ENCODE measurements at places on chromosomes 11 and 22.

GRCh38 chr11:66848671-66849500 is 5.6 kb downstream of the RCE1 start:
- H3K36me3 ChIP-seq = peaks cover 3% of the 10 kb centered on the region
- no peaks in the 10 kb centered on the region for H3K27me3 ChIP-seq
- DNase-seq = no peak
- peaks cover 11% of the 10 kb centered on the region for H3K4me1 ChIP-seq

- no peaks in the 10 kb centered on the region for H3K36me3 ChIP-seq
- peak overlapping the region; percentile 86 for H3K4me3 ChIP-seq
- H3K27me3 ChIP-seq = peaks cover 21% of the 10 kb centered on the region
- no peak for DNase-seq
- H3K4me1 ChIP-seq = peaks cover 9% of the 10 kb centered on the region
- no peak overlapping the region for H3K27ac ChIP-seq
Measured at GRCh38 chr11:6657346-6657745, 1.7 kb upstream of the DCHS1 start.

GRCh38 chr11:117300773-117301172 is 9.6 kb downstream of the BACE1-AS start:
- H3K27me3 ChIP-seq = no peaks in the 10 kb centered on the region
- H3K27ac ChIP-seq = peak overlapping the region; percentile 78
- DNase-seq = no peak

GRCh38 chr22:34696557-34696956 is 369.4 kb upstream of the ISX start:
- DNase-seq = no peak
- H3K27ac ChIP-seq = no peak overlapping the region
- H3K36me3 ChIP-seq = no peaks in the 10 kb centered on the region
- H3K27me3 ChIP-seq = peaks cover 28% of the 10 kb centered on the region

- no peaks in the 10 kb centered on the region for H3K36me3 ChIP-seq
- H3K27me3 ChIP-seq = peaks cover 2% of the 10 kb centered on the region
- H3K27ac ChIP-seq = no peak overlapping the region
- no peak overlapping the region for H3K4me3 ChIP-seq
- H3K4me1 ChIP-seq = peaks cover 7% of the 10 kb centered on the region
Measured at GRCh38 chr11:69355959-69356702, 62.2 kb downstream of the MYEOV start.

DNA sequence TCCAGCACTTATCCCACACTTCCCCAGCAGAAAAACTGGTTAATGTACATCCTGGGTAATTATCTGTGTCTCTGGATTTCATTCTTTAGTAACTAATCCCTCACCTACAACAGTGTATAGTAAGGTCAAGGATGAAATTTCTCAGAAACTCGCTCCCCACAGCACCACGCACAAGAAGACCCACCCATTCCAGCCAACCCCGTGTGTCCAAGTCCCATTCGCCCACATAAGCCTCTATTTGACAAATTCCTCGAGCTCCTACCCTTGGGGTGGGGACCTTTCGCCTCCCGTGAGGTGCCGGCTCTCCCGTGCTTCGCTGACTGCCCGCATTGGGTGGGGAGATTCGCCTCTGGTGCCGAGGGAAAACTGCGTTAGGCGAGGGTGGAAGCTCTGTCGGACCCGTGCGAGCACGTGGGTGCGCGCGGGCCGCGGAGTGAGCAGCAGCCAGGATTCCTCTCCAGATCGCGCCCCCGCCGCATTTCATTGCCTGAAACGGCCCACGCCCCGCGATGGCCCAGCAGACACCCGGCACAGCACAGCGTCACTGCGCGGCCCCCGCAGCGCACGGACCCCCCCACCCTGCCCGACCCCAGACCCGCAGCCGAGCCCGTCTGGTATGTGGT is 866 bp downstream of the EXPH5 start:
- H3K27ac ChIP-seq = peak overlapping the region; percentile 99
- H3K27me3 ChIP-seq = peaks cover 17% of the 10 kb centered on the region
- peak; percentile 71 for DNase-seq
- peaks cover 41% of the 10 kb centered on the region for H3K4me1 ChIP-seq
- H3K36me3 ChIP-seq = peaks cover 3% of the 10 kb centered on the region

GRCh38 chr11:100550912-100551632 is 136.0 kb upstream of the ARHGAP42 start:
- DNase-seq = no peak
- peaks cover 13% of the 10 kb centered on the region for H3K4me1 ChIP-seq
- peaks cover 5% of the 10 kb centered on the region for H3K27me3 ChIP-seq

DNA sequence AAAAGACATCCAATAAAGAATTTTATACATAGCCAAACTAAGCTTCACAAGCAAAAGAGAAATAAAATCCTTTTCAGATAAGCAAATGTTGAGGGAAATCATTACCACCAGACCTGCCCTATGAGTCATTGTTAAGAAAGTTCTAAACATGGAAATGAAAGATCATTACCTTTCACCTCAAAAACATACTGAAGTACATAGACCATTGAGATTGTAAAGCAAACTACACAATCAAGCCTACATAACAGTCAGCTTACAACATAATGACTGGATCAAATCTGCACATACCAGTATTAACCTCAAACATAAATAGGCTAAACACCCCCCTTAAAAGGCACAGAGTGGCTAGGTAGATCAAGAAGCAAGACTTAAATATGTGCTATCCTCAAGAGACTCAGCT is 501.0 kb upstream of the LUZP2 start:
- H3K4me1 ChIP-seq = peaks cover 4% of the 10 kb centered on the region
- no peaks in the 10 kb centered on the region for H3K36me3 ChIP-seq
- no peak overlapping the region for H3K4me3 ChIP-seq
- no peaks in the 10 kb centered on the region for H3K27me3 ChIP-seq

- peaks cover 20% of the 10 kb centered on the region for H3K4me1 ChIP-seq
- no peak for DNase-seq
- peak overlapping the region; percentile 100 for H3K4me3 ChIP-seq
- no peaks in the 10 kb centered on the region for H3K27me3 ChIP-seq
Measured at GRCh38 chr11:74593463-74593862, 1.1 kb downstream of the POLD3 start.

DNA sequence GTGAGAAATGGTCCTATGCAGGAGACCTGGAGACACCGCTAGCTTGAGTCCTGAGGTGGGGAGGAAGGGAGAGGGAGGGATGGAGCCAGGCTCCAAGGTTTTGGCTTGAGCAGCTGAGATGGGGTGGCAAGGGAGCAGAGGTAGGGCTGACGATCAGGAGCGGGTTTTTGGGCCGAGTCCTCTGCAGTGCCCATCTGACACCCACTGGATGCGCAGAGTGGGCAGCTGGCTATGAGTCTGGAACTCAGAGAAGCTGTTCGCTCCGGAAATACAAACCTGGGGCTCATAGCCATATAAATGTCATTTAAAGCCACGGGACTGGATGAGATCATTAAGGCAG is 453 bp upstream of the MAFF start:
- no peak for DNase-seq
- H3K4me3 ChIP-seq = peak overlapping the region; percentile 92
- peak overlapping the region; percentile 96 for H3K27ac ChIP-seq

DNA sequence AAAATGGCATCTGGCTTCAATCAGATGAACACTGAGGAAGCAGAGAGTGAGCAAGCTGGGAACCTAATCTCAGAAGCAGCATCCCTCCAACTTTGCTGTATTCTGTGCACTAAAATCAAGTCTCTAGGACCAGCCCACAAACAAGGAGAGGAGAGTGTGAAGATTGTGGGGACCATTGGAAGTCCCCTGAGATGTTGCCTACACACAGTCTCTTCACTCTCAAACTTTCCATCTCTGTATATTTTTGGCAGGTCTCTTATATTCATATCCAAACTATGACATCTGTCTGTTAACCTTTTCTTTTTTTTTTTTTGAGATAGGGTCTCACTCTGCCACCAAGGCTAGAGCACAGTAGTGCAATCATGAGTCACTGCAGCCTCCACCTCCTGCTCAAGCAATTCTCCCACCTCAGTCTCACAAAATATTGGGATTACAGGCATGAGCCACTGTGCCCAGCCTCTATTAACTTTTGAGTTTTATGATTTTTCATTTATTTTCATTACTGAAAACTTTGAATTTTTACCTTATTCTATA is 1096.4 kb downstream of the TBC1D22A start:
- no peak overlapping the region for H3K27ac ChIP-seq
- no peaks in the 10 kb centered on the region for H3K27me3 ChIP-seq
- no peaks in the 10 kb centered on the region for H3K4me1 ChIP-seq
- no peaks in the 10 kb centered on the region for H3K36me3 ChIP-seq
- no peak overlapping the region for H3K4me3 ChIP-seq

DNA sequence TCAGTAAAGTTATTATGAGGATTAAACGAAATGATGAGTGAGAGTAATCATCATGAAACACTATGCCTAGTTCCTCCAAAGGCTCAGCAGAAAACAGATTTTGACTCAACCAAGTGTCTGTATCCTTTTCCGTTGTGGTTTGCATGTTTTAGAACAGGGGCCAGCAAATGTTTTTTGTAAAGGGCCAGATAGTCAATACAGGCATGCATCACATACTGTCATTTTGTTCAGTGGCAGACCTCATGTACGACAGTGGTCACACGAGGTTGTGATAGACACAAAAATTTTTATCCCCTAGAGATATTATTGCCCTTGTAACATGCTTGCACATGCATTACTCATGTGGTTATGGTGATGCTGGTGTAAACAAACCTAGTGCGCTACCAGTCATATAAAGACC is 81.9 kb upstream of the SLC25A18 start:
- no peak overlapping the region for H3K4me3 ChIP-seq
- H3K36me3 ChIP-seq = peaks cover 4% of the 10 kb centered on the region
- peaks cover 8% of the 10 kb centered on the region for H3K4me1 ChIP-seq
- no peak for DNase-seq
- H3K27ac ChIP-seq = no peak overlapping the region

DNA sequence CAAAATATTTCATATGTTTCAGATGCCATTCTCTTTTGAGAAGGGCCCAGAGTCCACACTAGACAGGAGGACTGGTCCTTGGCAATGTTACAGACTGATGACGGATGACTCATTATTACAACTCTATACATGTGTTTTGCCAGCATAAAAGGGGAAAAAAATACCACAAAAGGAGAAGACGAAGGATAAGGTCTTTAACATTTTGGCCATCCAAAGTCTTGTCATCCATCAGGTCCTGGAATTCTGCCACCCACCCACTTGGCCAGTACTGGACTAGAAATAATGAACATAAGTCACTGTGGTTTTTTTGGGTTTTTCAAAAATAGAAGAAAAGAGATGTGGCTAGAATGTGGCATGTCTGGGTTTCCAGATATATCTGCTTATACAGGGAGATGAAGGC is 57.7 kb upstream of the BDNF start:
- H3K27me3 ChIP-seq = no peaks in the 10 kb centered on the region
- no peaks in the 10 kb centered on the region for H3K4me1 ChIP-seq
- DNase-seq = no peak
- no peaks in the 10 kb centered on the region for H3K36me3 ChIP-seq
- H3K27ac ChIP-seq = no peak overlapping the region
- H3K4me3 ChIP-seq = no peak overlapping the region

DNA sequence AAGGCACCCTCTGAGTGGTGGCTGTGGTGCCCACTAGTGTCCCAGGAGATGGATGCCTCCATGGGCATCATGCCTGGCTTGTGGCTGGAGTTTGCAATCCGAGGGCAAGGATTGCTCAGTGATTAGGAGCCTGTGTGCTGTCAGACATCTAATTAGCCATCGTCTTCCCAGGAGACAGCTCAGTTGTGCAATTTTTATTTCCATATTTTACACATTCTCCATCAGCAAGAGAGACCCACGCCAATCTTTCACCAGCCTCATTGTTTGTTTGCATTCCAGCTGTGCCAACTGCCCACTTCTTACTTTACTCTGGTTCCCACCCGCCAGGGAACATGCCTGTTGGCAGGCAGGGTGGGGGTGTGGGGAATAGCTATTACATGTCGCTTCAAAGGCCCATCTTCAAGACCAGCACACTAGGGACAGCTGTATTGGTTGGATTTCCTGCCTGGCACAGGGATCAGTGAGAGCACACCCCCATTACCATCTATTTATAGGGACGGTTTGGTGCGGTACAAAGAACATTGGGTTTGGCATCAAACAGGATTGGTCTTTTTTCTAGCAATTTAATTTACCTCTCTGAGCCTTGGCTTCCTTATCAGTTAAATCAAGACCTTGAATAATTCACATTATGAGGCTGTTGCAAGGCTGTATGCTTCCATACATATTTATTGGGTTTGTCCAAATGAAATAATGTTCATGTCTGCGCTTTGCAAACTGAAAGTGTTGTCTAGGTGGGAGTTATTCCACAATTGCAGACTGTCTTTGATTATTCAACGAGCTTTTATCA is 80.7 kb upstream of the NAV2 start:
- no peak overlapping the region for H3K4me3 ChIP-seq
- peaks cover 3% of the 10 kb centered on the region for H3K27me3 ChIP-seq
- H3K27ac ChIP-seq = no peak overlapping the region
- peaks cover 6% of the 10 kb centered on the region for H3K4me1 ChIP-seq
- no peaks in the 10 kb centered on the region for H3K36me3 ChIP-seq

DNA sequence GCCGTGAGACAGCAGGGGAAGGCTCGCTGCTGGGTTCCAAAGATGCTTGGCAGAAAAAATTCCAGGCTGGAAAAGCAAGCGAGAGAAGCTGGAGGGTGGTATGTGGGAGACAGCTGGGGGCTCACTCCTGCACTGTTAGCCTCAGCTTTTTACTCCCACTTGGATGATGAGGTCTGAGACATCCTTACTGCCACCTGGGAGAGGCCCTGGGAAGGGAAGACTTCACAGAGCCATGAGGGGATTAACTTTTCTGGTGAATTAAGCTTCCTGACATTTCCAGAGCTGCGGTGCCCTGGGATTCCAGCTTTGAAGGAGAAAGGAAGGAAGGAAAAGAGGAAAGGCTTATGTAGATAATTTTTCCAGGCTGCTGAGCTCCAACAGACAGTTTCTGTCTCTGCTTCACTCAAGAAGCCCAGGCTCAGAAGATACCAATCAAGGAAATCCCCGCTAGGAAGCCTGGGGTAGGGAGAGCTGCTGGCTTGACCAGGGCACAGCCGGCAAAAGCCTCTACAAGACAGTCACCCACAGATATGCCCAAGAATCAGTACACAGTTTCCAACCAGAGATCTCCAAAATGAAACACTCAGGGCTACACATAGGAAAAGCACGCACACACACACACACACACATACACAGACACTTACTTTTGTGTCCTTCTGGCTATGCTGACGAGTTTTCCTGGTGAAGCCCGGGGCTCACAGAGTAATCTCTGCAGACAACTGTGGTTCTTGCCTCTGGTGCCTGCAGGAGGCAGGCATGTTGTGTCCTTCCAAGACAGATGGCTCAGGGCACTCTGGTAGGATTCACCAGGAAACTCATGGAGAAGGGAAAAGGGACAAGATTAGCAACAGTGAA is 907 bp downstream of the MCHR1 start:
- peak overlapping the region; percentile 85 for H3K4me3 ChIP-seq
- peaks cover 42% of the 10 kb centered on the region for H3K4me1 ChIP-seq
- no peak for DNase-seq
- peak overlapping the region; percentile 75 for H3K27ac ChIP-seq

- H3K4me1 ChIP-seq = no peaks in the 10 kb centered on the region
- H3K4me3 ChIP-seq = no peak overlapping the region
- DNase-seq = no peak
- peak overlapping the region; percentile 31 for H3K27ac ChIP-seq
- H3K36me3 ChIP-seq = no peaks in the 10 kb centered on the region
Measured at GRCh38 chr11:70699294-70700221, 301.2 kb downstream of the CTTN start.

Data from type B pancreatic cell (in vitro differentiated cells).